ENCODE measurements at places on chromosomes 2 and 18.

GRCh38 chr2:143530758-143531157 is 401.5 kb downstream of the ARHGAP15 start:
- DNase-seq = no peak

DNA sequence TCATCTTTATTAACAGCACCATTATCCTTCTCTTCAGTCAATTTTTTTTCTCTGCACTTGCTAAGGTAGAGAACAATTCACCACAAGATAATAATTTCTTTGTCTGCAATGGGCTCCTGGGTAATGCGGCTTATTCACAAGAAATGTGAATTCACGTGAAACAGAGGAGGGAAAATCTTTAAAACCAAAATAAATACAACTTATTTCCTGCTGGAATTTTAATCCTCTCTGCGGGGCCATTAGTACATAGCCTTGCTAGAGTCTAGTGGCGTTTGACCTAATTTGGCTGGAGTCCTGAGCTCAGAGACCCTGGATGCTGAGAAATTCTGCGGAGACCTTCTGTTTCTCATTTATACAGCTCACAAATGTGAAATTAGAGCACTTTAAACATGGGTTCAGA is 319.3 kb upstream of the MMADHC start:
- DNase-seq = no peak

GRCh38 chr18:52237551-52237950 is 102.4 kb upstream of the DCC start:
- DNase-seq = no peak

GRCh38 chr2:44889096-44889495 is 52.4 kb upstream of the SIX3 start:
- DNase-seq = no peak

- DNase-seq = no peak
Measured at GRCh38 chr2:63736354-63736753, 105.3 kb upstream of the UGP2 start.

GRCh38 chr2:30106543-30106942 is 40.3 kb upstream of the YPEL5 start:
- peak; percentile 13 for DNase-seq

Data from A549 (cell line).